Activated T-cell treated with anti-CD3 and anti-CD28 coated beads, Interleukin-2, amount 50 U/mL, for 24 hours (primary cell): ENCODE measurements at places on chromosomes 2 and 18.

DNA sequence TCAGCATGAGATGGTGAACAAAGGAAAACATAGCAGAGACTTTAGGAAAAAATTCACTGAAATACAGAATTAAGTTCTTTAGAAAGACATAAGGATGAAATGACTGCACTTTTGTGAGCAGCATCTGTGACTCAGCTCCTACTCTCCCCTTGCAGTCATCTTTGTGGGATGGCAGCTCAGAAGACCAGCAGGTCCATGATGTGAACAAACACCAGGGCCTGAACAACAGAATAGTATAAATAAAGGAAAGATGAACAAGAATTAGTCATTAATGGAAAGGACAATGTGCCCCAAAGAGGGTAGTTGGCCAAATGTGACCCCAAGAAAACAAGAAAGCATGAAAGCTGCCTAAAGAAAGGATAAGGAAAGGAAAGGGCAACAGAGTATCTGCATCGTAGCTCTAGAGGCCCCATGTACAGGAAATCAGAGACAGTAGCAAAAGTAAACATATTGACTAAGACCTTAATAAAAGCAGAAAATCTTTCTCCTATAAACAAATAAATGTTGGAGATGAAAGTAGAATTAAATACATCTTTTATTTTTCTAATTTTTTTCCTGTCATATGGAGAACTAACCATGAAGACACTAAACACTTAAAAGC lies 318.0 kb downstream of the ZEB2 start:
- peak overlapping the region; percentile 88 for H3K27ac ChIP-seq
- peaks cover 51% of the 10 kb centered on the region for H3K36me3 ChIP-seq
- no peak overlapping the region for H3K4me3 ChIP-seq
- peaks cover 54% of the 10 kb centered on the region for H3K4me1 ChIP-seq
- DNase-seq: no peak

DNA sequence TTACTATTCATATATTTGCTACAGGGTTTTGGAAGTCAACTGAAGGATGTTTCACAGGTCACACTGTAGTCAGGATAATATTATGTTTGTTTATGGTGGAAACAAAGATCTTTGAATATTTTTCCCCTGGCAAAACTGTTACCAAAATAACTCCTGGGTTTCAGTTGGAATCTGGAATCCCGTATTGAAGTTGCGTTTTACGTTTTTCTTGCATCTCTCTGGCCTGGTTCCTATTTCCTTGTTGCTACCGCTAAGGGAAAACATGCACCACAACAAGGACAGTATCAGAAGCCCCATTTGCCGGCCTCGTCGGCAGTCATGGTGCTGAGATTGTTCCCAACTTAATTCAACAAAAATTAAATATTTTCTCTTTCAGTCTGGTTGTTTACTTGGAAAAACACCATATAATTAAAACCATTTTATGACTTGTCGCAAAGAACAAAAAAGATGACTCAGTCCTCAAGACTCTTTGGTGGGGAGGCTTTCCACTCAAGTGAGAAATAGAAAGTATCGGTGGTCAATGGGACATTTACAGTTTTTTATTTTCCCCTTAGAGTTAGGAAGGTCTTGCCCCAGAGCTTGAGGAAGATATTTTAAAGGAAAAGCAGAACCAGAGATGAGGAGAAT lies 42.3 kb downstream of the EN1 start:
- peaks cover 77% of the 10 kb centered on the region for H3K27me3 ChIP-seq
- H3K27ac ChIP-seq: no peak overlapping the region
- H3K4me3 ChIP-seq: no peak overlapping the region
- no peak for DNase-seq
- H3K36me3 ChIP-seq: no peaks in the 10 kb centered on the region
- H3K4me1 ChIP-seq: peaks cover 9% of the 10 kb centered on the region

GRCh38 chr18:77896586-77897252 lies 647.1 kb downstream of the GALR1 start:
- H3K36me3 ChIP-seq: no peaks in the 10 kb centered on the region
- H3K4me3 ChIP-seq: no peak overlapping the region
- DNase-seq: no peak
- peaks cover 53% of the 10 kb centered on the region for H3K27me3 ChIP-seq
- H3K4me1 ChIP-seq: peaks cover 4% of the 10 kb centered on the region

- no peaks in the 10 kb centered on the region for H3K4me1 ChIP-seq
- no peak overlapping the region for H3K4me3 ChIP-seq
- peaks cover 5% of the 10 kb centered on the region for H3K27me3 ChIP-seq
- no peak overlapping the region for H3K27ac ChIP-seq
Measured at GRCh38 chr2:58479535-58480140, 238.5 kb upstream of the FANCL start.

- peak overlapping the region; percentile 97 for H3K27ac ChIP-seq
- H3K27me3 ChIP-seq: no peaks in the 10 kb centered on the region
- H3K36me3 ChIP-seq: peaks cover 35% of the 10 kb centered on the region
- peaks cover 95% of the 10 kb centered on the region for H3K4me1 ChIP-seq
Measured at GRCh38 chr2:197205585-197206215, 104.9 kb downstream of the ANKRD44 start.

DNA sequence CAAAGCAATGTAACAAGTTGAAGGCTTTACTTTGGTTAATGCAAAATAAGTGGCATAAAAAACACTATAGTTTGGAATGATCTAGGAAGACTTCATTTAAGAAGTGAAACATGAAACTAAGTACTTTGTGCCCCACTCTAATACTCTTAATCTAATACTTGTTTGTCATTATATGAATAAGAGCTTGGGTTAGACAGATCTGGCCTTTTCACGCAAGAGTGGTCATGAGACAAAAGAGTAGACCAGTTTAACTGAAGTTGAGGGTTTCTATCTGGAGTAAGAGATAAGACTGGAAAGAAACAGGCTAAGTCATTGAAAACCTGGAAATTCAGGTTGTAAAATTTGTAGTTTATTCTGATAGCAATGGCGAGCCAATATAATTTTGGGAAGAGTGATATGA lies 2.8 kb downstream of the SLC30A6 start:
- no peak overlapping the region for H3K4me3 ChIP-seq
- H3K36me3 ChIP-seq: peaks cover 64% of the 10 kb centered on the region
- no peak for DNase-seq
- H3K27me3 ChIP-seq: no peaks in the 10 kb centered on the region
- peaks cover 46% of the 10 kb centered on the region for H3K4me1 ChIP-seq
- peak overlapping the region; percentile 67 for H3K27ac ChIP-seq

- H3K27me3 ChIP-seq: no peaks in the 10 kb centered on the region
- H3K27ac ChIP-seq: no peak overlapping the region
- H3K4me1 ChIP-seq: peaks cover 35% of the 10 kb centered on the region
- DNase-seq: no peak
- H3K4me3 ChIP-seq: no peak overlapping the region
Measured at GRCh38 chr2:36290306-36290856, 65.2 kb upstream of the CRIM1 start.

DNA sequence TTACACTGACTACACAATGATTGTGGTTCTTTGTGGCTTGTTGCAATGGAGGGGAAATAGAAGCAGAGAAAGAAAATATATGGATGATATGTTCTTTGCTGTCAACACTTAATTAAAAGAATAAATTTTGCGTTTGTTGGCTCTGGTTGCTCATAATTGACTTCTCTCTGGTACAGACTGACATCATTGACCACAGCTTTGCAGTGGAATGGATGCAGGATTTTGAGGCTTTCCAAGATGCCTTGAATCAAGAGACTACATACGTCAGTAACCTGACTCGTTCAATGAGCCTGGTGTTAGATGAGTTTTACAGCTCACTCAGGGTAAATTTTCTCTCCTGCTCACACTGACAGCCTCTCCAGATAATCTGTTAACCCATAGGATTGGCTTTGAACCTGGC lies 9.9 kb downstream of the GPN1 start:
- peak overlapping the region; percentile 69 for H3K4me3 ChIP-seq
- H3K27ac ChIP-seq: peak overlapping the region; percentile 99
- H3K27me3 ChIP-seq: no peaks in the 10 kb centered on the region
- no peak for DNase-seq
- H3K4me1 ChIP-seq: peaks cover 49% of the 10 kb centered on the region

- no peaks in the 10 kb centered on the region for H3K27me3 ChIP-seq
- H3K4me1 ChIP-seq: peaks cover 37% of the 10 kb centered on the region
- H3K4me3 ChIP-seq: no peak overlapping the region
- no peak for DNase-seq
- peak overlapping the region; percentile 41 for H3K27ac ChIP-seq
Measured at GRCh38 chr2:45494275-45494977, 116.6 kb downstream of the SRBD1 start.

DNA sequence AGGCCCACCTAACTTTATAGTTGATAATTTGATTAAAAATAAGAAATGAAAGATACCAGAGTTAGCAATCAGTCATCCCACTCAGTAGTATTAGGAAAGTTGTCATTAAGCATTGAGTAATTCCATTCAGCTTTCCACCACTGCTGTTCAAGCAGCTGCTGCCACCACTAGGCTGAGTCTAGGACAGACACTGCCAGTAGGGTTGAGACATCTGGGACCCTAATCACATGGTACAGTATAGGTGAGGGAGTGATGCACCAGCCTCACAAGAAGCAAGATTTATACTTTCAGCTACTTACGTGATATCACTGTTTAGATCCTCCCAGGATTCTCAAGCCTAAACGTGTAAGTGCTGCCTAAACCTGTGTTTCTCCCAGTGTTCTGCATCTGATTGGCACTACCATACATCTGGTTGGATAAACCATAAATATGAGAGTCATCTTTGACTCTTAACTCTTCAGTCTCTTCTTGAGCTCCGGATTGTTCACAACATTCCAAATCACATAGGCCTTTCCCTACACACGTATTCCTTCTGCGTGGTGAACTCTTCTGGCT lies 3.2 kb downstream of the UBXN4 start:
- H3K27me3 ChIP-seq: no peaks in the 10 kb centered on the region
- peaks cover 57% of the 10 kb centered on the region for H3K36me3 ChIP-seq
- peak overlapping the region; percentile 95 for H3K4me3 ChIP-seq
- peaks cover 43% of the 10 kb centered on the region for H3K4me1 ChIP-seq

DNA sequence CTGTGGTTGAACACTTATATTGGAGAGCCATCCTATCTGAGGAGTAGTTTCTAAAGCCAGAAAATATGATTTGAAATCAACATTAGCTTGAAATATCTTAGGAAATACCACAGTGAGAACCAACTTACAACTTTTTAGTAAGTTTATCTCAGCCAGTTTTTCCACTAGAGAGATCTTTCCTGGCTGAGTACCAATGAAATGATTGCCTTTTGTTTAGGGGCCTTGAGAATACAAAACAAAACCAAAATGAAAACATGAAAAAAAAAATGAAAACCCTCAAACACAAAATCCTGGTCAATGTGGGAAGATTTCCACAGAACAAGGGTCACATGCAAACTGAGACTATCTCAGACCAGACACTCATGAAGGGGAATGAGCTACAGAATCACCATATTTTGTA lies 429.0 kb downstream of the SETBP1 start:
- H3K27ac ChIP-seq: no peak overlapping the region
- H3K27me3 ChIP-seq: peaks cover 3% of the 10 kb centered on the region
- DNase-seq: no peak

DNA sequence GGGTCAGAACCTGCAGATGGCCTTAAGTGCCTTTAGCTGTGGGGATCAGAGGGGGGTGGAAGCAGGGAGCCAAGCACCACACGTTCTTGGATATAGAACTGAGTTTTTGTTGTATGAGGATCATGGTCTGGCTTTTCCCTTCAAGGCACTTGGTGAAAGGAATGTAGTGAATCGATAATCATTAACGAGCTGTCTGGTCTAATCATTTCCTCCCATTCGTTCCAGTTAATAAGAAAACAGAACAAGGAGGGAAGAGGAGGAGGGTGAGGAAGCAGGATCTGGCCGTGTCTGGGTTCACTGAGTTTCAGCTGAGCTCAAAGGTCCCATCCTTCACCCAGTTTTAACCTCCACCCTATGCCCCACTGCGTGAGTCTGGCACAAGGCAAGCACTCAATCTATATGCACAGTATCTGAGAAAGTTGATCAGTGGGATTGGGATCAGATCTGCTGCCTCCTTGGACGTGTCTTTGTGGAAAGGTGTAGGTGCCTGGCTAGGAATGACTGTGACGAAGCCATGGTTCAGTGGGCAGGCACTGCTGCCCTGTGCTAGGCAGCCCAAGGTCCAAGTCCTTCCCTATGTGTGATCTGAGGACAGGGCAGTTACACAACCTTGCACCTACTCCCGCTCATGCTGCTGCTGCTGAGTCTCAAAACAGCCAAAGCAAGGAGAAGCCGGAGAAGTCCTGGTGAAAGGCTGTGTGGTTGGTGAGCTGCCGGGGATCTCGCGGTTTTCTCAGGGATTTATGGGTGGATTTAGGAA lies 54.8 kb downstream of the GALNT14 start:
- H3K27me3 ChIP-seq: peaks cover 7% of the 10 kb centered on the region
- no peak overlapping the region for H3K4me3 ChIP-seq
- H3K36me3 ChIP-seq: no peaks in the 10 kb centered on the region
- no peaks in the 10 kb centered on the region for H3K4me1 ChIP-seq
- DNase-seq: no peak

DNA sequence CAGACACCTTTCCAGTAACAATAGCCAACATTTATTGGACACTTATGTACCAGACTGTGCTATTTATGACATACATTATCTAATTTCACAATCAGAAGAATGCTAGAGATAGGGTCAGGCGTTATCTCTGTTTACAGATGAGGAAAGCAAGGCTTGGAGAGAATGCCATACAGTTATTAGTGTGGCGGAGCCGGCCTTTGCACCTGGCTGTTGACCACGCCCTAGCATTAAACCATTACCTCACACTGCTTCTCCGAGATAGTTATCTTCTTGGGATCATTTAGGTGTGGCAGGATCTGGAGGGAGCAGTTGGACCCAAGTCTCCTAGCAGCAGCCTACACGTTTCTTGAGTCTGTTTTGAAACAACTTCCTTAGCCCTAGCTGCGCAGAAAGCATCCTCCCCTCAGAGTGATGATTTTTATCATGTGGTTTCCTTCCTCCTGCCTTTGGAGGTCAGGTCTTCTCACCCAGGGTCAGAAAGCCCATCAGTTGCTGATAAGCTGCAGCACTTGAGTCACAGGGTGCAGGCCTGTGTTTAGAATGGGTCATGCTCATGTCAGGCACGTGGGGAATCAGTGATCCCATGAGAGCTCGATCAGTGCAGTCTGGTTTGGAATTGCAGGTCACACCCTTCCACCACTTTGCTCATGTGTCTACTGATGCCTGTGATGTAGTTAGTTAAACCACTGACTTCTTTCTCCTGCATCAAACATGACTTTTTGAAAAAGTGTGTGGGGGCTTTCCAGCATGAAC lies 118.2 kb downstream of the SPTBN1 start:
- peaks cover 3% of the 10 kb centered on the region for H3K36me3 ChIP-seq
- DNase-seq: peak; percentile 64
- H3K4me1 ChIP-seq: peaks cover 98% of the 10 kb centered on the region
- H3K27ac ChIP-seq: peak overlapping the region; percentile 97
- H3K4me3 ChIP-seq: peak overlapping the region; percentile 68

DNA sequence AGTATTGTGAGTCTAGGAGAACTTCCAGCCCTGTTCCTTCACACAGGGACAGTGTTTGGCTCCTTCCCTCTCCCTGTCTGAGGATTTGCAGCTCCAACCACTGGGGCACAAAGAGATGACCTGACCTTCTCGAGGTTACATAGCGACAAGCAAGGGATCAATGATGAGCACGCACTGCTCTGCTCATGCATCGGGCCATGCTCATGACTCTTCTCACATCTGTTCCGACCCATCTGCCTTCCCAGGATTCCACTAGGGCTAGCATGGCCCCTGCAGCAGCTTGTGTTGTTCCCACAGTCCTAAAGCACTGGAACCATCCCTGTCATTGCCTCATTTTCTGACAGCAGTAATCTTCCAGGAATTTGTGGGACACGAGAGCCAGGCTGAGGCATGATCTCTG lies 78.8 kb upstream of the ARHGAP28 start:
- no peaks in the 10 kb centered on the region for H3K4me1 ChIP-seq
- H3K4me3 ChIP-seq: no peak overlapping the region
- H3K27ac ChIP-seq: no peak overlapping the region
- no peak for DNase-seq

- H3K27me3 ChIP-seq: no peaks in the 10 kb centered on the region
- no peak for DNase-seq
Measured at GRCh38 chr2:217387776-217388387, 528.0 kb upstream of the TNP1 start.
